ENCODE measurements at places on chromosomes 2 and 18.

- no peak for DNase-seq
Measured at GRCh38 chr2:234879671-234880455, 72.0 kb upstream of the SH3BP4 start.

- no peak for DNase-seq
Measured at GRCh38 chr2:101983928-101984327, 7.8 kb upstream of the IL1R2 start.

GRCh38 chr2:225140723-225141122 lies 98.5 kb upstream of the DOCK10 start:
- DNase-seq, result no peak

DNA sequence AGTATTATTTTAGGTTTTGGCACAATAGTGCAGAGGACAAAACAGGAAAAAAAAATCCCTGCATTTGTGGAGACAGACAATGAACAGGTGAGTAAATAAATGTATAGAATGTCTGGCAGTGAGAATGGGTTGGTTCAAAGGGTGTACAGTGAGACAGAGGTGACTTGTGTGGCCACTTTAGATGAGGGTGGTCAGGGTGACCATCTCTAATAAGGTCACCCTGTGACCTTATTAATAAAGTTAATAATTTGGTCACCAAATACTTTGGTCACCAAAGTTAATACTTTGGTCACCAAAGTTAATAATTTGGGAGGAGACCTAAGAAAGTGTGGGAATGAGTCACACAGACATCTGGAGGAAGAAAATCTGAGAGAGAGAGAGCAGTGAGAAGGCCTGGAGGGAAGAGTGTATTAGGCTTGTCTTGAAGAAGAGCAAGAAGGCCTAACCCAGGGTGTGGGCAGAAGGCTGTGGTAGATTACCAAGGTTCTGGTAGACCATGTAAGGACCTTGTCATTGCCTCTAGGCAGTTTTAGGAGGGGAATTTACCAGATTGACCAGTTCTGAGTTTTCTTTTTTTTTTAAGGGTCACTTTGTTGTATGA lies 1368.4 kb upstream of the CELF4 start:
- DNase-seq, result no peak

All from neural crest cell (in vitro differentiated cells).